GM19239 (cell line): ENCODE measurements at places on chromosomes 2 and 18.

GRCh38 chr2:143617803-143618415 lies 488.7 kb downstream of the ARHGAP15 start:
- no peak for DNase-seq

DNA sequence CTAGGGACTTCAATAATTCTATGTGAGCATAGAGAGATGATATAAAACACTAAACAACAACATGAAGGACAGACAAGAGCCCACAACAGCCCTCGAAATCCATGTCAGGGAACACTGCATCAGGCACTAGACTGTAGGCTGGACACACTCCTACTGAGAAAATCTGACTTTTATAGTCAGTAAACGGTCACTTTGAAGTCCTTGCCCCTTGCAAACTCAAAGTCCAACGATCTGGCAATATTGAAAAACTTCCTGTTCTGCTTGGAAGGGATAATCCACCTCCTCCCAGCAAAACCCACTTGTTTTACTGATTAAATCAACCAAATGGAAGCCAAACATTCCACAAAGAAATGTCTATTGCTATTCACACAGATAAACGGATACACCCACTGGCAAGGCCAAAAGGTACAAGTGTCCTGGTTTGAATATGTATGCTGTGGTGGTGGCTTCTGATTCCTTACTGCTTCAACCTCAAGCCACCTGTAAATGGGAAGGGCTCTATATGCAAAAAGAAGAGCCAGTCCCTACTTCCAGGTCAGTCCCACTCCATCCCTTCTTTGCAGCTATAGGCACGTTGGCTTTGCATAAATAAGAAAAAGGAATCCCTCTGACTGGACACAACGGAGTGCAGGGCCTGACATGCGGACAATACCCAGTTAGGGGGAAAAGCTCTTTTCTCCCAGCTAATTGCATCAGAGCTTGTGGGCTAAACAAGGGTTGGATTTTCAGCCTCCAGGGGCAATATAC lies 56.6 kb downstream of the STK39 start:
- no peak for DNase-seq

DNA sequence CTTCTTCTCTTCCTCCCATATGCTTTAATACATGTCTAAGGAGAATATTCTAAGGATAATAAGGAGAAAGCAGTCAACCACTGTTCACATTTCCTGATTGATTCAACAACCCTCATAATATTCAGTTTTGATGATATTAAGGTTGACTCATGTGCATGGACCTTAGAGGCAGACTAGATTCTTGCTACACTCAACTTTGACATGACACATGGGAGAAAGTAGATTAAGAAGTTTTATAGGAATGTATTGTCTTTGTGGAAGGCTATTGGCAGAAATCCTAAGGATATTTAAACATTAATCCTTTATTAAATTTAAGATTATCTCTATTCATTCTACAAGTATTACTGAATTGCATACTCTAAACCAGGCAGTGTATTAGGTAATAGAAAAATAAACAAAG lies 309.1 kb upstream of the CYRIA start:
- DNase-seq = no peak

DNA sequence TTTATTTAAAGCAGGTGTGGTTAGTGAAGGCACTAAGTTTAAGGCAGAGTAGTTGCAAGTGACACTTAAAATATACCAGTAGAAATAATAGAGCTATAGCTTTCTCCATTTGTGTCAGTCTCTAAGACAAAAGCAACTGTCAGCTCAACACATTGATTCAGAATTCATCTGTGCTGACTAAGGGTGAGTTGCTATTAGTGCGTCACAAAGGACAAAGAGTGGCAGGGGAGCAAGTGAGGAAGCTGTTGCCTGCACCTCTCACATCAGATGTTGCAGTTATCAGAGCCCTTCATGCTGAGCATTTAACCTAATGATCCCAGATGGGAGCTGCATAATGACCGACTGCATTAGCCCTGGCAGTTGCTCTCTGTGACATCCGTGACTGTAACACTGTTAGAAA lies 138.6 kb downstream of the DTNA start:
- no peak for DNase-seq

- no peak for DNase-seq
Measured at GRCh38 chr2:77104554-77104953, 417.6 kb downstream of the LRRTM4 start.

GRCh38 chr2:232484628-232485347 lies 2.8 kb downstream of the ECEL1 start:
- no peak for DNase-seq

- DNase-seq = no peak
Measured at GRCh38 chr2:7611750-7612149, 694.5 kb downstream of the RNF144A start.
